ENCODE measurements at places on chromosomes 1 and 21.

DNA sequence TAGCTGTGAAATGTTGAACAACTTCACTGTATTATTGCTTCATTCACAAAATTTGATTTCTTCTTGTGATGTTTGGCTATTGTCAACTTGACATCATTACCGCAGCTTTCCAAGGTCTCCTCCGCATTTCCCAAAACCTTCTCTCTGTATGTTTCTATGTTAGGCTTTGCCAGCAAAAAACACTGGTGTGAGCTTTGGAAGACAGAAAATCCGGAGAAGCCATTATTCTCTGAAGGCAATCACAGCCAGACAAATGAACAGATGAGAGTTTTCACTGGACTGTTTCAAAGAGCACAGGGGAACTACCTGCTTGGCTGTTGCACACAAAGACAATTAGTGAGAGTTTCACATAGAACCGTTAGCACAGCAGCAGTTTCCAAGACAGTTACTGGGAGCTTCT, 609.6 kb downstream of the BRINP3 start:
- no peak for DNase-seq

DNA sequence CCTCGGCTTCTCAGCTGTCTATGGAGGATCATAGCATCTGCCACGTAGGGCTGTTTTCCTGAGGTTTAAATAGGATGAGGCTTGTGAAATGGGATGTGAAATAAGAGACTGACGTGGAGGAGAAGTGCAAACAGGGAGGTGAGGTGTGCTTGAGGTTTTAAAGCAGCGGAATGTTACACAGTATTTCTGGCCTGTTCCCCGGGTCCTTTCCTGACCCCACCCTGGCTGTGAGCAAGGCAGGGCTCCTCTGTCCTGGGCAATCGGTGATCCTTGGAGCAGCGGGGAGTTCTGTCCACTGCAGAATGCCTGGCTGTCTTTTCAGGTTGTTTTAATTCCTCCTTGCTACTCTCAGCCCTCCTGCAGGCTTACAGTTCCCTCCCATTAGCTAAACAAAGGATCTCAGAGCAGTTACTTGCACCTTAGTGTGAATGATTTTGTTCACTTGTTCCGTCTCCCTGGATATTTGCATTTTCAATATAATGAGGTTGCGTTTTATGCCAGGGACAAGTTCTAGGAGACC, 38.6 kb downstream of the LHX4 start:
- no peak for DNase-seq

- no peak for DNase-seq
These were observed 363.9 kb upstream of the PROX1 start for GRCh38 chr1:213623862-213624261.

DNA sequence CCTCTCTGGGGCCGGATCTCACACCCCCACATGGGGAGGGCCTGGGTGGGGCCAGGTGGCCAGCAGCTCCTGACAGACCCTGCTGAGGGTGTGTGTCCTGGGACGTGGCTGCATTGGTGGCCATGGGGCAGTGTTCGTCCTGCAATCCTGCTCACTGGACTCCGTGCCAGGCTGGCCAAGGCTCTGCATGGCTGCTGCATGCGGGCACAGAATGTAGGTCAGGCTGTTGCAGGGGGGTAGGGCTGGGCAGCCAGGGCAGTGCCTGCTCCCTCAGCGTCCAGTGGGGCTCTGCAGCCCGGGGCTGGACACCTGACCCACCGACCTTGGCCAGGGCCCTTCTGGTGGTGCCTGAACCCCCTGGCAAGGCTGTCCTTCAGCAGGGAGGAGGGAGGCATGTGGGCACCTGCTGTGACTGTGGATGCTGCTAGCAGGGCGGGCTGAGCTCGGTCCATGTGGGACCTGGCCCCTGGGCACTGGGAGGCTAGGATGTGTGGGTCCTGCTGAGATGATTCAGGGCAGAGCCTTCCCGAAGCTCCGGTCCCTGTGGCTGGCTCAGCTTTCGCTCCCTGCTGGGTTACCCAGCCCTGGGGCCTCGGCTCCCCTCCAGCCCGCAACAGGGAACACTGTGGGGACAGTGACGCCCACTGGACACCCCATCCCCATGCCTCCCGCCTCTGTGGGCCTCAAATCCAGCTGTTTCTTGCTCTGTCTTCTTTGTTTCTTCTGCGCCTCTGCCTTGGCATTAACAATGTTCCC, 14.9 kb upstream of the PLCH2 start:
- DNase-seq: no peak

GRCh38 chr1:9181990-9182783, 52.4 kb upstream of the H6PD start:
- peak; percentile 68 for DNase-seq

- DNase-seq: no peak
These were observed 657.1 kb upstream of the BRINP3 start for GRCh38 chr1:191134796-191135195.

GRCh38 chr1:236354330-236355147, 39.5 kb upstream of the EDARADD start:
- DNase-seq: no peak

GRCh38 chr1:185564816-185565215, 169.4 kb upstream of the HMCN1 start:
- DNase-seq: no peak

DNA sequence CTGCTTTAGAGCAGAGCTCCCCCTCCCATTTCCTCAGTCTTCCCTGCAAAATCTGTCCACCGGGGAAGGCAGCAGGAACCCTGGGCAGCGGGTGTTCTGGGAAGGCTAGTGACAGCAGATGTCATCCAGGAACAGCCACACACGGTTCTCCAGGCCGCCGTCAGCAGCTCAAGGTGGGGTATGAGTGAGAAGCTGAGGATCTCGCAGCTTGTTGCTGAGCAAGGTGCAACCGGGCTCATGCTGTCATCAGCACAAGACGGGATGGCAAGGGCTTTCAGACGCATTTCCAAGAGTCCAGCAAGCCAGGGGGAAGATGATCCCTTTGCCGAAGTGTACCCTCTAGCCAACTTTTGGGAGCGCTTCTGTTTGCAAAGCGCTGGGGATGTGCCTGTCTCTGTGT, 23.0 kb upstream of the SPSB1 start:
- no peak for DNase-seq

- no peak for DNase-seq
These were observed 44.5 kb downstream of the ZBTB17 start for GRCh38 chr1:15931401-15931800.

GRCh38 chr1:174209347-174210187, 50.2 kb downstream of the RABGAP1L start:
- DNase-seq: no peak

Data from mucosa of descending colon (tissue), 3 donors.